ENCODE measurements at places on chromosomes 16 and 17.

- DNase-seq, result no peak
Measured at GRCh38 chr16:11118479-11118878, 137.5 kb downstream of the SOCS1 start.

DNA sequence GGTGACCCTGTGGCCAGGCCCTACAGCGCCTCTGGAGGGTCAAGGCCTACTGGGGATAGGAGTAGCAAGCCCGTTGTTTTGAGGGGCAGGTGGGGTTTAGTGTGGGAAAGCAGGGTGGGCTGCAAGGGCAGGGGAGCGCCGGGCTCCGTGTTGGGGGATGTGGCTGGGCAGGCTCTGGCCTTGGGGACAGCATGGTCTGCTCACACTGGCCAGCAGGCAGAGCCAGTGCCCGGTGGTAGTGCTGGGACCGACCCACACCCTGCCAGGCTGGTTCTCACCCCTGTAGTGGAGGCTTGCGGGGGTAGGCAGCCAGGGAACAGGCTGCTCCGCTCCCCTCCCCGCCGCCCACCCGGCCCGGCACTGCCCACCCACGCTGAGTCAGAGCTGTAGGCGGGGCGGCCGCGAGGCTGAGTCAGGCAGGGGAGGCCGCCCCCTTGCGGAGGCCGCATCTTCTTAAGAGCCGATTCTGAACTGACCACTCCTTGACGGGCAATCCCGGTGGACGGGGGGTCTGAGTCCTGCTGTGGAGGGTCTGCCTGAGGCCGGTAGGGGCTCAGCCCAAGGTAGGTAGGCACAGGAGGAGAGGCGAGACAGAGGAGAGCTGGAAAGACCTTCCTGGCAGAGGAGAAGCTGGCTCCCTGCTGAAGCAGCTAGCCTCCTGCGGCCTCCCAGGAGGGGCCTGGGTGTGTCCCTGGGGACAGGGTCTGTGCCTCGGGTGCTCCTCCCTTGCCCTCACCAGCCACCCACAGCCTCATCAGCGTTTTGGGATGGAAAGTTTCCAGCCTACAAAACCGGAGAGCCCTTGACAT lies 62.4 kb downstream of the BAIAP2 start:
- no peak for DNase-seq

GRCh38 chr17:49631496-49631895 lies 46.4 kb downstream of the SPOP start:
- DNase-seq, result no peak

DNA sequence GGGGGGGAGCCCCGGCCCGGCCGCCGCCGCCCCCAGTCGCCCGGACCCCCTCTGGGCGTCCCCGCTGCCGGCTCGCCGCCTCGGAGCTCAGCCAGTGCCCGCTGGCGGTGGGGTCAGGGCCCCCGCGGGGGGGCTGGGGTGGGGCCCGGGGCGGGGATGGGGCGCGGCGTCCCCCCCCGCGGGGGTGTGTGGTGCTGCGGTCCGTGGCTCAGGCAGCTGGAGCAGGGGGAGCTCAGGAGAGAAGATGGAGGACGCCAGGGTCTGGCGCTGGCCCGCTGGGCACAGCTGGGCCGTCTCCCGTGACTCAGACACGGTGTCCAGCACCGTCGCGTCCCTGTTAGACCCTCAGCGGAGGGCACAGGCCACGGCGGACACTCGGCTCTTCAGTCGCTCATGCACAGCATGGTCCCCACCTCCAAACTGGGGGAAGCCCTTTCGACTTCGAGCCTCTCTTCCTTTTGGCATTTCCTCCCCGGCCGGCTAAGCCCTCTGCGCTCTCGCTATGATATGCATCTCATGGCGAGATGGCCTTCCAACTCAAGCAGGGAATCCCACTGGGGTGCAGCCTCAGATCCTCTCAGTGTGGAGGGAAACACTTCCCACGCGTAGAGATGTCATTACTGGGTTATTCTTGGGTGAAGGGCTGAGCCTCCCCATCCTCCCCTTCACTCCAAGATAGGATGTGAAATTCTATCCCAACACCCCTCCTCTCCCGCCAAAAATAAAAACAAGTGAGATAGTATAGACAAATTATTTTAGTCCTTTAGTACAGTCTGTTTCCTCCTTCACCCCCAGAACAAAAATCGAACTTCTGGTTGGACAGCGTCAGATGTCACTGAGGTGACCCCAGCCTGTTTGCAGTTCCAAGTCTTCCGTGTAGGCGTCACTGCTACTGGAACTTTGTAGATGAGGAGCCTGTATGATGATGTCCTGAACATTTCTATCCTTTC lies 522 bp upstream of the VEZF1 start:
- DNase-seq, result no peak

GRCh38 chr16:79293836-79294460 lies 306.6 kb downstream of the MAF start:
- no peak for DNase-seq

DNA sequence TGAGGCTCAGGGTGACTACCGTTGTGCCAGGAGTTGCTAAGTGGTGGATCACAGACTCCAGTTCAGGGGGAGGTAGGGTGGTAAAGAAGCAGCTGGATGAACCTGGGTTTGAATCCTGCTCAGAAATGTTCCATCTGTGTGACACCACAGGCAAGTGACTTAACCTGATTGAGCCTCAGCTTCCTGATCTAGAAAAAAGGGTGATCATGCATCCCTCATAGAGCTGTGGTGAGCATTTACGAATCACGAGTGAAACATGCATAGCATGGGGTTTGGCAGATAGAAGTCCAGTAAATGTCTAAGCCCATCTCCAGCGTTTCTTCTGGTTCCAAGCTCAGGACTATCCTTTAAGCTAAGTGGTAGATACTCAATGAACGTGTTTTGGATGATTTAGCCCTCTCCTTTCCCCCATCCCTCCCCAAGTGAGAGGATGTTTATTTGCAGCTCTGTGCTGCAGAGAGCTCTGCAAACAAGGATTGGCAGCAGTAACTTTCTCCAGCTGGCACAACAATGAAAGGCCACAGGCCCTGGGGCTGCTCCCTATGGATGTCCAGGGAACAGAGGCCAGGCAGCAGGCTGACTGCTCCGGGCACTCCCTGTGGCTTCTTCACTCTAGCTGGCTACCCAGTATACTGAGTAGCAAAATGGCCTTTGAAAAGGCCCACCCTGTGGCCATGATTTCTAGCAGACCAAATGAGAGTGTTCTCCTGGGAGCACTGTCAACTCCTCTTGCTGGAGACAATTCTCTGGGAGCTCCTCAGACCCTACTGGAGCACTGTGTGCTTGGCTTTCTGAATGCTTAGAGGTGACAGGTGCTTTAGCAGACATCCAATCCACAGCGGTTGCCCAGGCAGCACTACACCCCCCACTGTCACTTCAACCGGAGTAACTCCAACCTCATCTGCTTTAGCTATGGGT lies 21.3 kb downstream of the CA4 start:
- DNase-seq, result no peak

GRCh38 chr16:85755929-85756768 lies 5.3 kb upstream of the C16orf74 start:
- DNase-seq, result no peak

GRCh38 chr16:30143347-30143702 lies 20.3 kb upstream of the MAPK3 start:
- no peak for DNase-seq

GRCh38 chr17:69851736-69852135 lies 223.3 kb upstream of the KCNJ16 start:
- DNase-seq, result no peak

- no peak for DNase-seq
Measured at GRCh38 chr17:4135489-4135888, 7.3 kb downstream of the ZZEF1 start.

DNA sequence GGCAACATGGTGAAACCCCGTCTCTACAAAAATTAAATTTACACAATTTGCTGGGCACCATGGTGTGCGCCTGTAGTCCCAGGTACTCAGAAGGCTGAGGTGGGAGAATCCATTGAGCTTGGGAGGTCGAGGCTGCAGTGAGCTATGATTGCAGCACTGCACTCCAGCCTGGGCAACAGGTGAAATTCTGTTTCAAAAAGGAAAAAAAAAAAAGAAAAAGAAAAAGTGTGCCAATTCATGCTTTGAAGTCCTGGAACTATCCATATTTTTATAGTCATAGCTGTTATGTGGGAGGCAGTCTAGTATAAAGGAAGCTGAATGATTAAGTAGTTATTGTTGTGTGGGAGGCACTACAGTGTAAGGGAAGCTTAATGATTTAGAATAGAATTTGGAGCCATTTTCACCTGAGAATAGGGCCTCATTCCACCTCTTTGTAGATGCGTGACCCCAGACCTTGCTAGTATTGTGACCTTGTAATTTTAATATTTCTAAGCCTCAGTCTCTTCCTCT lies 31.6 kb downstream of the IQCK start:
- no peak for DNase-seq

DNA sequence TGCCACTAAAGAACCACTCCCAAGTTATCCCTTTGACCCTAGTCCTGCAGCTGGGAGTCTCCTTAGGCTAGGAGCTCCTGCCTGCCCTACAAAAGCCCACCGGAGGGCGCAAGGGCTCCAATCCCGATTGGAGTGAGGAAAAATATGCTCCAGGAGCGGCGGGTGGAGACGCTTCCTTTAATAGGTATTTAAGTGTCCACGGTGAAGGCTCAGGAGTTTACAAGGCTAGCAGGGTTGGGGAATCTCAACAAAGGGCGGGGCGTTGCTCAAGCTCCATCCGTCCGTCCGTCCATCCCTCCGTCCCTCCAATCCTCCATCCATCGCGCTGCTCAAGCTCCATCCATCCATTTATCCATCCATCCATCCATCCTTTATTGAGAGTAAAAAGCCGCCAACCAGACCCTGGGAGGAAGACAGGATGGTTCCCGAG lies 556 bp upstream of the SPNS1 start:
- no peak for DNase-seq

DNA sequence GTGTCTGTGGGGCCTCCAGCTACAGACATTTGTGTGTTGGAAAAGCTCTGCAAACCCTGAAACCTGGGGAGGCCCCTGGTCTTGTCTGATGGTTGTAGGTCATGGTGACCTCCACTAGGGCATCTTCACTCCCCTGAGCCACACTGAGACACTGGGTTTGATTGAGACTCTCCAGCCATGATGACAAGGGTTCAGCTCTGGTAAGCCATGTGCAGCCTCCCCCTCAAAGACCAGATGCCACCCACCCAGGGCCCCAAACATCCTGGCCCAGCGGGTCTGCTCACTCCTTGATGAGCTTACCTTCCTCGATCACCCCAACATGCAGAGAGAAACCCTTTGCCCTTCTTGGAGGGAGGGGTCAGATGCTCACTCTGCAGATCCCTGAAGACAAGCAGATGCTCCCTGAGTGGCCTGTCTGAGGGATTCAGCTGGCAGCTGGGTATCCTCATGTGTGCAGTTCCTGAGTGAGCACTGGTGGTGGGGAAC lies 101.6 kb downstream of the METRNL start:
- DNase-seq, result no peak

GRCh38 chr17:59107306-59107670 lies 608 bp upstream of the TRIM37 start:
- no peak for DNase-seq

DNA sequence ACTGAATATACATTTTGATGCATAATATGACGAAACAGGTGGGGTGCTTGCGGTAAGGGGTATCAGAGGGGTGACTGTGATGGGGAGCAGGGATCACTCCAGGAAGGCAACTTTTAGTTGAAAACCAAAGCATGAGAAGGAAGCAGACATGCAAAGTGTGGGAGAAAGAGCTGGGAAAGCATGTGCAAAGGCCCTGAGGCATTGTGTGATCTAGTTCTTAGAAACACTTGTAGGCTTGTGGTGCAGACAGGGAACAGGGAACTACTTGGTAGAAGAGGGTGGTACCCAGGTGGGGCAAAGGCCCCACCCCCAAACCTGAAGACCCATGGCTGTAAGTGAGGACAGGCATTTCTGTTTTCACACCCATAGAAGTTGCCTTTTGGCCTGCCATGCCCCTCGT lies 459.9 kb upstream of the EEF2KMT start:
- DNase-seq, result no peak

DNA sequence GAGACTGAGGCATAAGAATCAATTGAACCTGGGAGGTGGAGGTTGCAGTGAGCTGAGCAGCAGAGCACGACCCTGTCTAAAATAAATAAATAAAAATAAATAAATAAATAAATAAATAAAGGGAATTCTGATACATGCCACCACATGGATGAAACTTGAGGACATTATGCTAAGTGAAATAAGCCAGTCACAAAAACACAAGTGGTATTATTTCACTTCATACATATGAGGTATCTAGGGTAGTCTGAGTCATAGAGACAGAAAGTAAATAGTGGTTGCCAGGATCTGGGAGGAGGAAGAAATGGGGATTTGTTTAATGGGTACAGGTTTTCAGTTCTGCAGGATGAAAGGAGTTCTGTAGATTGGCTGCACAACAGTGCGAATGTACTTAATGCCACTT lies 16.3 kb downstream of the PIPOX start:
- DNase-seq, result no peak

- no peak for DNase-seq
Measured at GRCh38 chr17:81522491-81523401, 5.4 kb upstream of the FSCN2 start.

- no peak for DNase-seq
Measured at GRCh38 chr17:6420173-6420641, 14.7 kb downstream of the AIPL1 start.

DNA sequence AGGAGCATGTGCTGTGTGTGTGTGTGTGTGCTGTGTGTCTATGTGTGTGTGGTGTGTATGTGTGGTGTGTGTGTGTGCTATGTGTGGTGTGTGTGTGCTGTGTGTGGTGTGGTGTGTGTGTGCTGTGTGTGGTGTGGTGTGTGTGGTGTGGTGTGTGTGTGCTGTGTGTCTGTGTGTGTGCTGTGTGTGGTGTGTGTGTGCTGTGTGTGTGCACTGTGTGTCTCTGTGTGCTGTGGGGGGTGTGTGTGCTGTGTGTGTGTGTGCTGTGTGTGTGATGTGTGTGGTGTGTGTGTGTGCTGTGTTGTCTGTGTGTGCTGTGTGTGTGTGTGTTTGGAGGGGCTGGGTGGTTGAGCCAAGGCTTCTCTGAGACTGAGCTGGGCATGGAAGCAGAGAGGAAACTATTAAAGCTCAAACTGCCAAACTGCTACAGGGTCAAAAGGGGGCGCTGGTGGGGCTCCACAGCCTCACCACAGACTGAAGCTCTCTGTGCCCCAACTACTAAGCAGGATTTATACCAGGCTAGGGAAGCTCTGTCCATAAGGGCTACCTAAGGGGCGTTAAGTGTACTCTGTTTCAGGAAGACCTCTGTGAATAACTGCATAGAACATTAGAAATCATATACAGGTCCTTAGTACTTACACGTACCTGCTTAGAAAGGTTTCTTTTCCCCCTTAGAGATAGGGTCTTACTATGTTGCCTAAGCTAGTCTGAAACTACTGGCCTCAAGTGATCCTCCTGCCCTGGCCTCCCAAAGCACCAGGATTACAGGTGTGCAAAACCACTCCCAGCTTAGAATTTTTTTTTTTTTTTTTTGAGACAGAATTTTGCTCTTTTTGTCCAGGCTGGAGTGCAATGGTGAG lies 27.8 kb upstream of the GHDC start:
- DNase-seq, result peak; percentile 53

GRCh38 chr17:50682938-50683337 lies 24.8 kb downstream of the ANKRD40 start:
- no peak for DNase-seq

- DNase-seq, result no peak
Measured at GRCh38 chr16:2282866-2283555, 15.1 kb upstream of the RNPS1 start.
